ENCODE measurements at places on chromosomes 7 and 10.

DNA sequence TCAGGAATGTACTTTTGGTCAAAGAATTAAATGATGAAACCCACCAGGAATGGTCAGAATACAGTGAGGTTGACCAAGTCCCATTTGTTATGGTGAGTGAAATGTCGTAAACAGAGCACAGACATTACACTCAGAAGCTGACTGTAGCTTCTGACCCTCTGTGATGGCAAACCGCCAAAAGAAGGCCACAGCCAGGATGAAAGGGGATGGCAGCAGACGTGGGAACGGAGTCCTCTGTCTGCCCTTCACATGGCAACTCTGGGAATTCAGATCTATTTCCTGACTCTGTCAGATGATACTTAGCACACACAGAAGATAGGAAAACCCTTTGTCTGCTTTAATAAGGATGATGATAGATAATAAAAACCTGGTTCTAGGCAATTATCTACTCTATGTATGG, 757.1 kb downstream of the SORCS3 start:
- no peak for DNase-seq

DNA sequence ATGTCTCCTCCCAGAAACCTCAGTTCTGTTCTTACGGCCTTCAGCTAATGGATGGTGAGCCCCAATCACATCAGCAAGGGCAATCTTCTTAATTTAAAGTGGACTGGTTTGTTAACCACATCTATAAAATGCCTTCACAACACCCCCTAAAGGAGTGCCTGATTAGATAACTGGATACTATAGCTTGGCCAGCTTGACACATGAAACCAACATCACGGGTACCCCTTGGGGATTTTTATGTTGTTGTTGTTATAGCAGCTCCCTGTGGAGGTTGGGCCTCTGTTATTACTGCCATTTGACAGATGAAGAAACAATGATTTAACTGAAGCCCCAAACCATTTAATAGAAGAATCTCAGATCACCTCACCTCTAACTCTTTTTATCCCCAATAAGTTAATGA, 26.8 kb downstream of the STRA8 start:
- DNase-seq, result no peak

- no peak for DNase-seq
Measured at GRCh38 chr7:27191833-27192545, 7.0 kb upstream of the HOXA11 start.

GRCh38 chr7:18693816-18694215, 198.3 kb downstream of the HDAC9 start:
- no peak for DNase-seq

DNA sequence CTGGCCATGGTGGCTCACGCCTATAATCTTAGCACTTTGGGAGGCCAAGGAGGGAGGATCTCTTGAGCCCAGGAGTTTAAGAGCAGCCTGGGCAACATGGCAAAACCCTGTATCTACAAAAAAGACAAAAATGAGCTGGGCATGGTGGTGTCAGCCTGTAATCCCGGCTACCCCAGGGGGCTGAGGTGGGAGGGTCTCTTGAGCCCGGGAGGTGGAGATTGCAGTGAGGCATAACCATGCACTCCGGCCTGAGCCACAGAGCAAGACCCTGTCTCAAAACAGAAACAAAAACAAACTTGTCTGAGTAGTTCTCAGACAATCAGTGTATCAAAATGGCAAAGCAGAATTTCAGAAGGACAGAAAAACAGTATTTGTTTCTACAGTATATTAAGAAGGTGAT, 45.2 kb upstream of the BPGM start:
- no peak for DNase-seq

DNA sequence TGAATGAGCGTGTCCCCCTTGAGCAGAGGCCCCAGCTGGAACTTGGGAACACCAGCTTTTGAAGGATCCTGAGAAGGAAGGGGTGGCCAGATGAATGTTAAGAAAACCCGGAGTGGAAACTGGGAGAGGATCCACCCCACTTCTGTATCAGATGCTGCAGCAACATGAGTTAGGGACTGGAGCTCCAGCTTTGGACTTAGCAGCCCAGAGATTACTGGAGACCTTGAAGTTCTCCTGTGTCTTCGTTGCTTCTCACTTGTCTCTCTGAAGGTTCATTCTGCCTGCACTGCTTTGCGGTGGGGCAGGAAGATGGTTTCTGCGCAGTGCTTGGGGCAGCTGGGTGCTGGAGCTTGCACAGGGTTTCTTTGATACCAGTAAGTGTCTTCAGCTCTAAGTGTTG, 9.3 kb downstream of the TMEM248 start:
- no peak for DNase-seq

DNA sequence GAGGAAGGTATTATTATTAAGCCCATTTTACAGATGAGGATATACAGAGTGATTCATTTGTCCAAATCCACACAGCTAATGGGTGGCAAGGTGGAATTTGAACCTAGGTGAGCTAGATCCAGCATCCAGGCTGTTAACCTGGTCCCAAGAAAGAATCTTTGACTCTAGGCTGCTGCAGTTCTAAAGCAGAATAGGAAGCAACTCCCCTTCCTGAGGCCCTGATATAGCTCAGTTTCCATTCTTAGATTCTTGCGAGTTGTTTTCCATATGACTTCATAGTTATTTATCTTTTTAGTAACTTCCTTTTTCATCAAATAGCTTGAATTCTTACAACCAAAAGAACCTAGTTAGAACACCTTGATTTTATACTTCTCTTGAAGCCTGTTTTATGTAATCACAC, 24.1 kb upstream of the ZC3HAV1L start:
- DNase-seq, result no peak

DNA sequence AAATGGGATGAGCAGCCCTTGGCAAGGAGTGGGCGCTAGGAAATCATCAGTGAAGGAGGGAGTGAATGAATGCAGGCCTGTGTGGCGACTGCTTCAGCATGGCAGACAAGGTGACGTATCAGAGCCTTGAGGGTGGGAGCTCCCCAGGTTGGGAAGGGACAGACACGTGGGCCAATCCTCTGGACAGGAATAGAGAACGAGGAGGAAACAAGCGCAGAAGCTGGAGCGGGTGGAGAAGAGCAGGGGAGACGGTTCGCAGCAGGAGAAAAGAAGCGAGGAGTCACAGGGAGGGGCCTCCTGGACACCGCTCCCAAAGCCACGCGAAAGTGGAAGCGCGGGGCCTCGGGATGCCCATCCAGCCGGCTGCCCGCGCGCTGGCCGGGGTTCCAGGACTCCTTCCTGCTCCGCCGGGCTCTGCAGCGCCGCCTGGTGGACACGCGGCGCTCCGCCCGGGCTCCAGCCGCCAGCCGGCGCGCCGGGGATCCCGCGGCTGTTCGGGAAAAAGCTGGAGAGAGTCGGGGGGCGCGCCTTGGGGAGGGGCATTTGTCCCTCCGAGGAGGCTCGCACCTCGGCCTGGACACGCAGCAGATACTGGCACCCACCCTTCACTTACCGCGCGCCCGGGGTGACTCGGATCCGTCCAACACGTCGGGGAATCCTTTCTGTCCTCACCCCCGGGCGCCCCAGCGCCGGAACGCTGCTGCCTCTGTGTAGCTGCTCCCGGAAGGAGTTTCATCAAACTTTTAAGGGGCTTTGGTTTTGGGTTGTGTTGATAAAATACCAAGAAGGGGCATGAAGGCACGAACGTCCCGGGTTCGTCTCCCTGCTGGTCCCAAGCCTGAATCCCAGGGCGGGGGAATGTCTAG, 6.3 kb downstream of the ZNF503 start:
- DNase-seq, result peak; percentile 77

DNA sequence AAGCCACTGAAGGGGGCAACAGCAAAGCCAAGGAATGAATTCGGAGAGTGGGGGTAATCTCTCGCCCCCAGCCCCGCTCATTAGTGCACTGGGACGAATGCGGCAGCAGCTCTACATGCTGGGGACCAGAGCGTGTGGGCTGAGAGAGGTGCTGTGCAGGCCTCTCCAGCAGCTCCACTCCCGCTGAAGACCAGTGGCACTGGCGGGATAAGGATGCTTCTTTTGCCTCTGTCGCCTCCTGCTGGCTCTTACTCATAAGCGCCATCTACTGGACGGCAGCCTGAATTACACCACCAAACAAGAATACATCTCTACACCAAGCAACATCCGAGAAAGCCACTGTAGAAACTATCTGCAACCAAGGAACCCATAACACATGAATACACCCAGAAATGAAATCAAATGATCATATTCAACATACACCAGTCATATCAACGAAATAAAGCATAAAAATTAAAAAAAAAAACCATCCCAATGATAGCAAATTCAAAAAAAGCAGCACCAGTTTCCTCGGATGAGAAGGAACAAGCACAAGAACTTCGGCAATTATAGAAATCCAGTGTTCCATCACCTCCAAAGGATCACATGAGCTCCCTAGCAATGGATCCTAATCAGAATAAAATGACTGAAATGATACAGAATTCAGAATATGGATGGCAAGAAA, 79.0 kb upstream of the TMEM168 start:
- no peak for DNase-seq

DNA sequence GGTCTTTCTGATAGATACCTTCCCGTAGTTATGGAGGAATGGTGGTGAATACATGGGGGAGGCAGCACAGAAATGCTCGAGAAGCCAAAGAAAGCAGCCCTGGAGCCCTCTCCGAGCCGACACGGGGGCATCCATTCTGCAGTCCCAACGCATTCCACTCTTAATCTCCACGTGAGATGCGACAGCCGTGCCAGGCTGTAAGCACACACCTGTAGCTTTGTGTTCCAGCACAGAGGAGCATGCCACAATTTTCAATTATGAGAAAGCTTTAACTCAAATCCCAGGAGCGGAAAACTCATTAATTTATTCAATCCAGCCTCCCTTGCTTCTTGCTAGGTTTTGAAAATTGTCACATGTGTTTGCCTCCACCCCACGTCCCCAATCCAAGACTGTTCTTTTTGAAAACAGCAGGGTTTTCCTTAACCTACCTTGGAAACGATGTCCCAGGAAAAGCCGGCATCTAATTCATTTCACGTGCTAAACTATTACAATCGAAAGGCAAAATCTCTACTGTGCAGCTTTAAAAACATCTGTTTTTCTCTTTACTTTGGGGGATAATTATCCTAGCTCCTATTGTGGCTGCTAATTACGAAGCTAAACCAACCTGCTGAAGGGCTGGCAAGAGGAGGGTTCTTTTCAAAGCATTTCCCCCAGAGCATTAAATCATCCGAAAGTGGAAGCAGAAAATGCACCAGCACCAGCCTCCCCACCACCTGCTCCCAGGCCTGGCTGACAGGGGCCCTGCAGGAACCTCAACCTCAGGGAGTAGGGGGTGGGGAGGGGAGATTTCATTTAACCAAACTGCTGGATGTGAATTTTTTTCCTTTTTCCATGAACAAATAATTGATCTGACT, 56.0 kb upstream of the CHST15 start:
- no peak for DNase-seq

GRCh38 chr10:60607372-60607771, 170.9 kb upstream of the CDK1 start:
- no peak for DNase-seq

GRCh38 chr10:129966370-129966888, 2.4 kb upstream of the EBF3 start:
- no peak for DNase-seq

GRCh38 chr7:102318482-102318971, 31.9 kb downstream of the SH2B2 start:
- DNase-seq, result no peak

DNA sequence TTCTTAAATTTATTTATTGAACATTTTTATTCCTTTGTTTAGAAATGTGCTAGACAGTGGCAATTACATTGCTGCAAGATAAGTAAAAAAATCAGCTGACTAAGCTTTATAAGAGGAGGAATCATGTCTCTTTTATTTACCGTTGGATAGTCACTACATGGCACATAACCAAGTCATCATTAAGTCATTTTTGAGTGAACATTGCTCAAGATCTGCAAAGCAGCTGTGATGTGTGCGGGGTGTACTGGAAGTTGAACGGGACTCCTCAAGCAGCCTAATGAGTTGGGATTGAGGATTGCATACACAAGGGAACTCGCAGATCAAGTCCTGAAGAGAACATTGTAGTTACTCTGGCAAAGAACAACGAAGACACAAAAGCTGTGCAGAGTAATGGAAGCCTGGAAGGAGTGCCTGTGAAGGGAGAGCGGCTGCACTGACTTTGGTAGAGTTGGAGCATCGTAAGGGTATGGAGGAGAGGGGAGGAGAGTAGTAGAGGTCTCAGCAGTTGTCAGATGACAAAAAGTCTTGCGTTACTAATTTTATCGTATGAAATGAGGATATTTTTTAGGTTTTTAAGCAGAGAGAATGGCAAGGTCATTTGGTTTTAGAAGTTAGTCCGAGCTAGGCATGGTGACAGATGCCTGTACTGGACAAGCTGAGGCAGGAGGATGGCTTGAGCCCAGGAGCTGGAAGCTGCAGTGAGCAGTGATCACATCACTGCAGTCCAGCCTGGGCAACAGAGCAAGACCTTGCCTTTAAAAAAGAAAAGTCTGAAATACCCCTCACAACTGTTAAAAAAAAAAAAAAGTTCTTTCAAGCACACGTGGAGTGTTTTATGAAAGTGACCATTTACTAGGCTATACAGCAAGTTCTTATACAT, 95.1 kb downstream of the BMPR1A start:
- DNase-seq, result no peak

DNA sequence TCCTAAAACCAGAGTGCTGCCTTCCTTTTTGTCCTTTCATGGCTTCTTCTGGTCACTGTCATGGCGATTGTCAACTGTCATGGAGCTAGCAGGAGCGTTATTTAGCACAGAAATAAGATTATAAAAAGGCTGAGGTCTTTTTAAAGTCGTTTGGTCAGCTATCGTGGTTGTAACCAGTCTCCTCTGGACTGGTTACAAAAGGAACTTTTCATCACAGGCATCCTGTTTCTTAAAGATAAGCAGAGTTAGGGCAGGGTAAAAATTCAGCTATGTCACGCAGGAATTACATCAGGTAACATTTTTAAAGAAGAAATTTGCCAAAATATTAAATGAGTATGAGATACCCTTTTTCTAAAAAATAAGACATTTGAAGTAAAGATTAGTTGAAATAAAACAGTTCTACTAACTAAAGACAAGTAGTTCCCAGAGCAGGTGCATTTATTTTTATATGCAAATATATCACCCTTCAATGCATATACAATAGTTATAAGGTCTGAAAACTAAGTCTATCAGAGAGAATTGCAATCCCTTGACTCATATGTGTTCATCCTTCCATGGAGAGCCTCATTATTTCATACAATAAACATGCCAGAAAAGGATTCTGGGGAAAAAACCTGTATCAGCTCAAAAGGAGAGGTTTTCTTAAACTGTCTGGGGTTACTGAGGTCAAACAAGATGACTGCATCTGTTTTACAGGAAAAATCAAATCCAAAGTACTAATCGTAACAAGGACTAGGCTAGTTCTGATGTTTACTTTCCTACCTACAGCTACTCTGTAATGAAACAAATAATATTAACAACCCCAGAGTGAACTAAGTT, 20.9 kb downstream of the FAM24A start:
- no peak for DNase-seq

- DNase-seq, result no peak
Measured at GRCh38 chr7:50814166-50814565, 31.5 kb upstream of the GRB10 start.

Measured in ovary (tissue), 10 donors.